Stimulated activated CD8-positive, alpha-beta memory T cell treated with anti-CD3 and anti-CD28 coated beads, Interleukin-15, amount 100 ng/mL, for 1 hour (primary cell): ENCODE measurements at places on chromosomes 1 and 21.
A peak's percentile ranks its signal among the peaks of the same experiment; 100 is the strongest.

- peak; percentile 66 for DNase-seq
Measured at GRCh38 chr1:181424786-181425403, 58.4 kb upstream of the CACNA1E start.

DNA sequence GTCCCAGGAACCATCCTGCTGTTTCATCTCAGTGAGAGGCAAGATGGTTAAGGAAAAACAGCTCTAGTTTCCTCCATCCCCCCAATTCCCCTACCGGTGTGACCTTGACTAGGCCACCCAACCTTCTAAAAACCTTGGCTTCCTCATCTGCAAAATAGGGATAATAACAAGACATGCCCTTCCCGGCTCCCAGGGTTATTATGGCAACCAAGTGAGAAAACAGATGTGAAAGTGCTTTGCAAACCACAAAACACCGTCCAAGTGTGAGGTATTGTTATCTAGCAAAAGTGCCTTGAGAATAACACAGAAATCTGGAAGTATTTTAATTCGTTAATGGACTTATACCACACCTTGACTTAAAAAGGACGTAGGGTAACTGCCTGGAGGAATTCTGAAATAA lies 62.7 kb downstream of the ITPKB start:
- DNase-seq, result no peak

DNA sequence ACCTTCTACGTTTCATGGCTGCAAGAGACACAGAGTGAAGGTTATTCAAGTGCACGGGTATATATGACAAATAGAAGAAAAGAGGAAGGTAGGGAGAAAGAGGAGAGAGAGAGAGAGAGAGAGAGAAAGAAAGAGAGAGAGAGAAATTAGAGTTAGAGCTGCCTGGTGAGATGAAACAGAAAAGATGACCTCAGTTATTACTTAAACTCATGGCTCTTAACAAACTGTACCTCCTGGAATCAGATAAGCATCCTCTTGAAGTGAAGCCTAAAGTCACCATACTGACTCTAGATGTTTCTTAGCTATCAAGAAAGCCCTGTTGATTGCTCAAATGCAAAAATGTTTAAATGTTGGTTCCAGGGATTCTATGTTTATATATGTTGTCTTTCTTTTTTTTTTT lies 597.7 kb upstream of the ZP4 start:
- no peak for DNase-seq

GRCh38 chr1:203558064-203558760 lies 64.3 kb downstream of the OPTC start:
- no peak for DNase-seq

- DNase-seq, result no peak
Measured at GRCh38 chr1:232316864-232317263, 313.1 kb downstream of the SIPA1L2 start.

DNA sequence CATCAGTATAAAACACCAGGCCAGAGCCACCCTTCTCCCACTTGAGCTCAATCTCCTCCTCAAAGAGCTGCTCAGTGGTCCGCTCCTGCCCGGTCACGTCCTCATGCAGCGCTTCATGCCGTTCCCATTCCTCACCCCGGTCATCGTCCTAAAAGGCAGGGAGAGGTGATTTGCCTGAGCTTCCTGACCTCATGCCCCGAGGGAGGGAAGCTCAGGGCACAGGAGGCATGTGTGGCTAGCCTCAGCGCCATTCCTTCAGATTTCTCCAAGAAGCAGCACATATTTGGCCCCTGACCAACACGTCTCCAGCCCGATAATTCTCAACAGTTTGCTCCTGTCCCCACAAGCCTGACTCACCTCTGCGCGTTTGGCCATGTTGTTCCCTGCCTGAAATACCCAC lies 4.2 kb upstream of the GPN2 start:
- DNase-seq, result no peak
